C1 segment of cervical spinal cord (tissue), 14 donors: ENCODE measurements at places on chromosomes 7 and 10.
A peak's percentile ranks its signal among the peaks of the same experiment; 100 is the strongest.

- DNase-seq = no peak
Measured at GRCh38 chr10:67925449-67926005, 41.1 kb downstream of the SIRT1 start.

DNA sequence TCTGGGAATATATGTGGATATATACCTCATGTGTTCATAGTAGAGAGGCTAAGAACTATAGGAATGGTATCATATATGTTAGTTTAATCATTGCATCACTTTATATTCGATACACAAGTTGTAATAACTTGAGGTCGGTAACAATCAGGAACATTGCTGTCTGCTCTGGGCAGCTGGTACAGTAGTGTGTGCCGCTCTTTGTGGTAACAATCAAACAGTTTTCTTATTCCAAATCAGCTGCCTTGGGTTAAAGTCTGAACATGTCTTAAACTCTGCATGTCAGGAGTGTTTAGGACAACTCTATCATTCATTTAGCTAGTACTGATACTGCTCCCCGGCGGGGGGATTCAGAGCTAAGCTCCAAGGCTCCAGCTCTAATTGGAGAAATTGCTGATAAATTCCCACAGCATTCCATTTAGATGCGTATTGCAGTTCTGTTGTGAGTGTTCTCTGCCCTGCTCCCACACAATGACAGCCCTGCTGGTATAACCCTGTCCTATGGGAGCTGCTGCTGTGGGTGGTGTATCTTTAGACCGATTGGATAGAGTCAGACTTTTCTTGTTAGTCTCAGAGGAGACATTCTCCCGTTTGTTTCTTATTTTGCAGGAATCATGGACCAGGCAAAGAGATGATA lies 707.5 kb upstream of the FZD8 start:
- DNase-seq = no peak

DNA sequence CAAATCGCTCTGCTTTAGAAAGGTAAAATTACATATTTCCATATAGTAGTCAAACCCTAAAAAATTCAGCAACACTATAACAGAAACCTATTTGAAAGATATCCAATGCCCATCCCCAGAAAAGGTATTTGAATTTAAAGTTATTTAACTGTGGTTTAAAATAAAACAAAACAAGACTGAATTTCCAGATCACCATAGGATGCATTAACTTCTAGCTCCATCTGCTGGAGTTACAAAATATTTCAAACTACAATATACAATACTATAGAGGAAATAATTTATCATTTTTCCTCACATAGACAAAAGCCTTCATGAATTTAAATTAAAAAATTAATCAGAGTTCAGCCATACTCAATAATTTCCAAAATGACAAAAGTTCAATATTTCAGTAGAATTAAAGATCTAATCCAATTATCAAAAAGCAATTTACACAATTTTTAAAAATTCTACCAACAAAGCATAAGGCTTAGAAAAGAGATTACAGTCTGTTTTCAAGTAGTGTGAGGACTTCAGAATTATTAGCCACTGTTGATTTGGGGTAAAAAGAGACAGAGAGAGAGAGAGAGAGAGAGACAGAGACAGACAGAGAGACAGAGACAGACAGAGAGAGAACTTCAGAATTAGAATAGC lies 75.9 kb downstream of the LMBR1 start:
- DNase-seq = no peak

- DNase-seq = no peak
Measured at GRCh38 chr10:34612446-34612845, 202.7 kb downstream of the PARD3 start.

DNA sequence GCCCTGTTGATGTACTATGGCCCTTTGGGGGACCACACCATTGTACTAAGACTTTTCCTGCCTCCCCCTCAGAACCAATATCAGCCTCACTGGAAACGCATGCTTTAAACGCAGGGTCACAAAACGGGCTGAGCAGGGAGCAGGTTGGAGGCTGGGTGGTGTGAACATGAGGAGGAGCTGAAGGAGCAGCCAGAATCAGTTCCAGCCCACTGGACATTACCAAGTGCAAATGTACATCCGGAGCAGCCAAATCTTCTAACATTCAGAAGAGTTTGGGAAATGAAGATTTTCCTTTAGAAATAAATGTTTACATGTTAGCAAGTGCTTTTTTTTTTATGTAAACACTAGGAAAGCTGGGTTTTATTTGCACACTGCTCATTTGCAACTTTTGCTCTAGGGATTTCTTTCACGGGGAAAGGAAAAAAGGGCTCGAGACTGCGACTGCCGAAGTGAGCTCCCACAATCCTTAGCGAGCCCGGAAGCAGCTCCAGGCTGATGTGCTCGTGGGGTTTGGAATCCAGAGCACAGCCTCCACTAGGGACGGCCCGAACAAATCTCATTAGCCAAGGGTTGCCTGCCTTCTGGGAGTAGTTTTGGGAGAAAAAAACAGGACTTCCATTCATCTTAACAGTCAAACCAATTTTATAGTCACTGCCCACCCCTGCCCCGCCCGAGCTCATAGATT lies 108.0 kb upstream of the YAE1 start:
- DNase-seq = no peak

- no peak for DNase-seq
Measured at GRCh38 chr7:96481796-96482195, 159.9 kb upstream of the SLC25A13 start.

GRCh38 chr7:101902680-101903514 lies 85.5 kb downstream of the CUX1 start:
- no peak for DNase-seq

DNA sequence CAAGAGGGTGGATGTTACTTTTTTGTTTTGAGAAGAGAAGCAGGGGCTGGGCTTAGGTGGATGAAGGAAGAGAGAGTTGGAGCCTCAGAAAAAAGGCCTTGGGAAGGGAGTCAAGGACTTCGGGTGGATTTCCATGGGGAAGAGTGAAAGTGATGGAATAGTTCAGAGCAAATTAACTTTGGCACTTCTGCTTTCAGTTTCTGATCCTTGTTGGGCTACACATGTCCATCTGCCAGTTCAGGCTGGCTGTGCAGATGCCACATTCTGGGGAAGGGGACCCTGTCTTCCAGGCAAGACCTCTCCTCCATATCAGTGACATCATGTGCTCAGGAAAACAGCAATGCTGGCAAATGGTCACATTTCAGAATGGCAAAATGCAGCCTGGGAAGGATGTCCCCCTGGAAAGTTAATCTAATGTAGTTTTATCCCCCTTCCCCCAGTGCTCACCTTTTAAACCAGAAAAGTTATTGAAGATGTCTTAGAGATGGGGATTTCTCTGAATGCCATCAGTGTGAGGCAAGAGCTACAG lies 86.0 kb downstream of the WDFY4 start:
- DNase-seq = no peak

GRCh38 chr7:2510130-2510776 lies 9.3 kb upstream of the LFNG start:
- no peak for DNase-seq

- no peak for DNase-seq
Measured at GRCh38 chr10:126250045-126250444, 138.2 kb downstream of the ADAM12 start.

DNA sequence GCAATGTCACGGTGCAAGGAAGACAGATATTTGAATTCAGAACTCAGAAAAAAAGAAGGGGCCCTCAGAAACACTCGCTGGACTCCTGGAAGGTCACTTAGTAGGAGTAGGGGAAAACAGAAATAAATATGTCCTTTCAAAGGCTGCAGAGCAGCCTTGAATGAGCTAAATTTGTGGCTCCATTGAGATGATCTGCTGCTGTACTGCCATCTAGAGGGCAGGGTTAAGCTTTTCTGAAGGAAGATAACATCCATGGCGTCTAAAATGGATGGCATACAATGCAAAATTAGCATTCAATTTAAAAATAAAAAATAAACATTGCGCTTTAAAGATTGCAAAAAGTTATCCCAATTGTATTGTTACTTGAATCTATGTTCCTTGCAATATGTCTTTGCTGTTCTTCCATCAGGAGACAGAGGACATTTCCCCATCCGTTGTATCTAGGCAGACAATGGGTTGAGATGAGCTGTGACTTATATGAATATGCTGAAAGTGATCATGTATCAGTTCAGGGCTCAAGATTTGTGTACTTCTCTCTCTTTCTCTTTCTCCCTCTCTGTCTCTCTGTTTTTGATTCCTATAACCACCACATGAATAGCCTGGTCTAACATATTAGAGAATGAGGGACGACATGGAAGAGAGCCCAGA lies 642.2 kb downstream of the SH2D4B start:
- no peak for DNase-seq

DNA sequence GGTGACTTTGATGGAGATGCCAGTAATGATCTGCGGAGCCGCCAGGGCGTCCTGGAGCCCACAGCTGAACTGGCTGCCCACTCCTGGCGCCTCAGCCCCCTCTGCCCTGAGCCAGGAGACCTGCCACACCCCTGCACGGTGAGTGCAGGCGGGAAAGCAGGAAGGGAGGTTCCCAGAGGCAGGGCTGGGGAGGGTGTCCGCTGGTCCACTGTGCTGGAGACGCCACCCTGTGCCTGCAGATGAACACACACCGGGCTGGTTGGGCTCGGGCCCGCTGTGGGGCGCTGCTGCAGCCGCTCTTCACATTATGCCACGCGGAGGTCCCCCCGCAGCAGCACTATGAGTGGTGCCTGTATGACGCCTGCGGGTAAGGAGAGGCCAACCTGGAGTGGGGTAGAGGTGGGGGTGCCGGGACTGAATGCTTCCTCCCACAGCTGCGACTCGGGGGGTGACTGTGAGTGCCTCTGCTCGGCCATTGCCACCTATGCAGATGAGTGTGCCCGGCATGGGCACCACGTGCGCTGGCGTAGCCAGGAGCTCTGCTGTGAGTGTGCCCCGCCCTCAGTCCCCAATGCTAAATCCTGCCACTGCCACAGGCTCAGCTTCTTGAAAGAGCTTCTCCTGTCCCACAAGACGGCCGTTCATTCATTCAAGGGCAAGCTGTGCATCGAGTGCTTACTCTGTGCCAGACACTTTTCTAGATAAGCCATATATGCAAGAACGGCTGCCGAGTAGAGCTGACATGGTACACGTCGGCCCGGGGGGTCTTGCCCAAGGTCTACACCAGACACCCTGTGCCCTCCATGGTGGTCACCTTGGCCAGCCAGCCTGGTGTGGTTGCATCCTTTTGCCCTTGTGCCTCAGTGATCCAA lies 14.3 kb upstream of the ZNF467 start:
- DNase-seq = no peak

DNA sequence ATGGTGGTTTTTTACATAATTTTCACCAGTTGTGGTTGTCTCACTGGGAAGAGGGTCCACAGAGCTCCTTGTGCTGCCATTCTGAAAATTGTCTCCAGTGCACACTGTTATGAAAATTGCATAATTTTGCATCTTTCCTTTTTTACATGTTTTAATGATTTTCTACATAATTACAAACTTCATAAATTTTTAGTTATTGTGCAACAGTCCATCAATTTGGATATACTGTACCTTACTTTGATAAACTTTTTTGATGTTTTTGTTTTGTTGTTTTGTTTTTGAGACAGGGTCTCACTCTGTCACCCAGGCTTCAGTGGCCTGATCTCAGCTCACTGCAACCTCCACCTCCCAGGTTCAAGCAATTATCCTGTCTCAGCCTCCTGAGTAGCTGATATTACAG lies 70.6 kb upstream of the AUTS2 start:
- DNase-seq = no peak

DNA sequence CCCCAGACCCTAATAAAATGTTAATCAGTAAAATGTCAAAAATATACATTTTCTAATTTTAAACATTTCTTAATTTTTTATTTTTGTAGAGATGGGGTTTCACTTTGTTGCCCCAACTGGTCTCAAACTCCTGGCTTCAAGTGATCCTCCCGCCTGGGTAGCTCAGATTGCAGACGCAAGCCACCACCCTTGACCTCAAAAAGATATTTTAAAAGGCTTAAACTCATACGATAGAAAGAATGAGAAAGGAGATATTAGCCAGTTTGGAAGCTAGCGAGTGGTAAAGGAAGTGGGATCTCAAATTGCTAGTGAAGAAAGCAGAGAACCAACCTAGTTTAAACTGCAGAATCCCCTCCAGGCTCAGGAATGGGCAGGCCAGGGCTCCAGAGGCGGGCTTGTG lies 4.5 kb downstream of the WIPI2 start:
- DNase-seq = no peak

DNA sequence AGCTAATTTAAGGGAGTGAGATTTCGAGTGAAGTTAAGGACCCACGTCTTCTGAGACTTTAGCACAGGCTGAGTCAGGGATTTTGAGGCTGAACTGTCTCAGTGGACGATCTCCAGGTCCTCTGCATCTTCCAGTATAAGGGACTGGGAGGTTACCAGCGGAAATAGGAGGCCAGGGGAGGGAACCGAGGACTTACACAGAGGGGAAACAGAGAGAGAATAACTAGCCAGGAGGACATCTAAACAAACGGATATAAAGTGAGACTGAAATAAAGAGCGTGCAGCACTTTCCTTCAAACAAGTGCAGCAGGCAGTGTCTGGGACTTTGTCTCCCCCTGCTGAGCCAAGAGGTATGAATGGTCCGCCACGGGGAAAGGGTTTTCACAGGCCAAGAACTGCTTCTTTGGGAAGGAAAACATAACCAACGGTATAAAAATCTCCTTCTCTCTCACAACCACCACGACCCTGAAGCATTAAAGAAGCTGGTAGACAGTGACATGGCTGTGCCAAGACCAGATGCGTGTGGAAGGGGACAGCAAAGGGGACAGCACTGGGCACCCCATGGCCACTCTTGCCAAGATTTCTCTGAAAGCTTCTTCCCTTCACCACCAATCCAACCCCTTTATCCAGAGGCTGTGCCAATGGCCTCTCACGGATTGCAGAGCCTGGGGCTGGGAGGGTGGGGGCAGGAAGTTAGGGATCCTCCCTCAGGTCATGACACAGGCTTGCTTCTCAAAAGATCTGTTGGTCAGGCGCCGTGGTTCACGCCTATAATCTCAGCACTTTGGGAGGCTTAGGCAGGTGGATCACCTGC lies 72.0 kb downstream of the SLC37A3 start:
- DNase-seq = peak; percentile 55

DNA sequence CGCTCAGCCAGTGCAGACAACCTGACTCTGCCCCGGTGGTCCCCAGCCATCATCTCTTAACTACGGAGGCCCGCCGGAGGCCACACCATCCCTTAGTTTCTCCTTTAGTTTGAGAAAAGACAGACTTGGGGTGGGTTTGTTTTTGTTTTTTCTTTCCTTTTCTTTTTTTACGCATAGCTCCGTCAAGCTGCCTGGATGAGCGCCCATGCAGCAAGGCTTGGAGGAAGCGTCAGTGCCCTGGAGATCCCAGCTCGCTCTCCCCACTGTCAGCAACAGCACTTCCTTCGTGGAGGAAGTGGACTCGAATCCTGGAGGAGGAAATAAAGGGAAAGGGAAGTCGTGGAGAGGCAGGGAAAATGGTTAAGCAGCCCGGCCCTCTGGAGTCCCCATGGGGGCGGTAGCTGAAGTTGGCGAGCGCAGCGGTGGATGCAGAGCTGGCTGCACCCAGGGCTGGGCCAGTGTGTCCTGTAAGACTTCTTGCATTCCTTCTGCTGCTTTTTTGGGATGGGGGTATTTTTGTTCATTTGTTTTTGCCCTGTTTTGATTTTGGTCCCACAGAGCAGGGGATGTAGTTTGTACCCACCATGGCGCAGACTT lies 35.9 kb upstream of the GJD4 start:
- no peak for DNase-seq

GRCh38 chr10:115771755-115772154 lies 501.3 kb downstream of the GFRA1 start:
- DNase-seq = no peak

GRCh38 chr10:113027574-113028455 lies 77.8 kb downstream of the TCF7L2 start:
- DNase-seq = peak; percentile 31

- no peak for DNase-seq
Measured at GRCh38 chr7:111459757-111460280, 102.5 kb downstream of the IMMP2L start.

GRCh38 chr7:7519528-7519927 lies 16.1 kb downstream of the COL28A1 start:
- no peak for DNase-seq
